ENCODE measurements at places on chromosomes 7 and 10.

GRCh38 chr7:156219307-156220077, 407.2 kb upstream of the SHH start:
- DNase-seq: no peak

- peak; percentile 30 for DNase-seq
Measured at GRCh38 chr10:108465871-108466641, 1301.5 kb upstream of the SORCS1 start.

DNA sequence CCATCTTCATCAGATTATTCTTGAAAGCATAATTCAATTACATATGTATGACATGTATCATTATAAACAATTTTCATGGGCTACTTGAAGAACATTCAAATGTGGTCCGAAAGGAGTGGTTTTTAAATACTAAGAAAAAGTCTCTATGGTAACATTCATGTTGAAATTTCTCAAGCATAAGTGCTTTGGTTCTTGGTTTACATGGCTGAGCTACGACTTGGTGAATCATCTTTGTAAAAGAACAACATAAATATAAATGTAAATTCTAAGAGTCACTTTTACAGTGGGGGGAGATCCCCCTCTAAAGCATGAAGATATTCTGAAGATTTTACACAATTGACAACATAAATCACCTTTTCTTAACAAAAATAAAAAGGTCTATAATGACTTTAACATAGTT, 118.6 kb downstream of the MAGI2 start:
- no peak for DNase-seq

DNA sequence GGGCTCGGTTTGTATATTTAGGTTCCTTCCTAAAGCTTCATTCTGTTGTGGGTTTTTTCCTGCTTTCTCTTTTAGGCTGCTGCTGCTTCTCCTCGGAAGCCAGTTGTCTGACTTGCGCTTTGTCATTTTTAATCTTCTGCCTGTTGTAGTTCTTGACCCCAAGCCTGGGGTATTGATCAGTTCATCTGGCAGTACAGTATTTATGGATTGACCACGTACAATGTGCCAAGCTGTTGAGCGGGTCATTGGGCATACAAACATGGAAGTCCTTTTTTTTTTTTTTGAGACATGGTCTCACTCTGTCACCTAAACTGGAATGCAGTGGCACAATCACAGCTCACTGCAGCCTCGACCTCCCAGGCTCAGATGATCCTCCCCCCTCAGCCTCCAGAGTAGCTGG, 4.3 kb downstream of the PROSER2 start:
- no peak for DNase-seq

DNA sequence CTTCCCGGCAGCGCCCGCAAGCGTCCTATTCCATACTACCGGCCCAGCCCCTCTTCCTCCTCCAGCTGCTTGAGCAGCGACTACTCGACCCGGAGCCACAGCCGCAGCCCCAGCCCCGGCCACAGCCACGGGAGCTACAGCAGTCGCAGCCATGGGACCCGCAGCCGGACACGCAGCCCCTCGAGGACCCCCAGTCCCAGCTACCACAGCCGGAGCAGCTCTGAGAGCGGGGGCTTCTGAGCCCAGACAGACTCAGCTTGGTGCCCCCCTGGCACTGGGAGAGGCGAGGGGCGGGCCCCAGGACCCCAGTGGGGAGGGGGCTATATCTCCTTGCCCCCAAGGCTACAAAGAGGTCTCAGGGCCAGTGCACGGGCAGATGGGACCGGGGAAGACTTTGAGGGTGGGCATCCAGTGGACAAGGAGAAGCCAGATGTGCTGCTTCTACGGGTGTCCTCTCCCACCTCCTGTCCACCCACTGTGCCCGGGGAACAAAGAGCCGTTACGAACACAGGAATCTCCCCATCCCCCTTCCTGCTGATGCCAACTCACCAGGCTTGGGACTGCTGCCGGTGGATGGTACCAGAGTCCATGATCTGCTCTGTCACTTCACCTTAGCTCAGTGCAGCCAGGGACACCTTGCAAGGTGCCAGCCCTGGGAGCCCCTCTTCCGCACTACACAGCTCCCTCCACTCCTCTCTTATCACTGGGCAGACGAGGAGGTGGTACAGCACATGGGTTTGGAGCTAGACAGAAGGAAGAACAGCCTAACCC, 16.7 kb upstream of the HSPB1 start:
- no peak for DNase-seq

- DNase-seq: no peak
Measured at GRCh38 chr10:76937181-76937600, 700.4 kb downstream of the KCNMA1 start.

- peak; percentile 88 for DNase-seq
Measured at GRCh38 chr10:119445311-119445934, 97.1 kb downstream of the RGS10 start.

DNA sequence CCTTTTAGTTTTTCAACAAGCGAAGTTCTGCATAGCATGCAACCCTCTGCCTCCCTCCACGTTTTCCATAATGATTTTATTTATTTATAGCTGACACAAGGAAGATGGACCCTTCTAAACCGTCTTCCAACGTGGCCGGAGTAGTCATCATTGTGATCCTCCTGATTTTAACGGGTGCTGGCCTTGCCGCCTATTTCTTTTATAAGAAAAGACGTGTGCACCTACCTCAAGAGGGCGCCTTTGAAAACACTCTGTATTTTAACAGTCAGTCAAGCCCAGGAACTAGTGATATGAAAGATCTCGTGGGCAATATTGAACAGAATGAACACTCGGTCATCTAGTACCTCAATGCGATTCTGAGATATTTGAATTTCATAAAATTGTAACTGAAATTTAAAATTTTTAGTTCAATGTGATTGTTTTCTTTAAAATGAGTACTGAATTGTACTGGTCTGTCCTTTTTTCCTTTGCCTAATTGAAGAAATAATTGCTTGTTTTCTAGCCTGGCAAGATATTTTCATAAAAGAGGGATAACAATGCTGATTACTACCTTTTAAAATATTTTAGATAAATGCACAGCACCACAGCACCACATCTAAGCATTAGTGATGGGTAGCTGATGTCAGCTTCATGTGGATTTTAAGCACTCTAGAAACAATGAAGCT, 41.5 kb upstream of the SLC39A12 start:
- DNase-seq: peak; percentile 61

DNA sequence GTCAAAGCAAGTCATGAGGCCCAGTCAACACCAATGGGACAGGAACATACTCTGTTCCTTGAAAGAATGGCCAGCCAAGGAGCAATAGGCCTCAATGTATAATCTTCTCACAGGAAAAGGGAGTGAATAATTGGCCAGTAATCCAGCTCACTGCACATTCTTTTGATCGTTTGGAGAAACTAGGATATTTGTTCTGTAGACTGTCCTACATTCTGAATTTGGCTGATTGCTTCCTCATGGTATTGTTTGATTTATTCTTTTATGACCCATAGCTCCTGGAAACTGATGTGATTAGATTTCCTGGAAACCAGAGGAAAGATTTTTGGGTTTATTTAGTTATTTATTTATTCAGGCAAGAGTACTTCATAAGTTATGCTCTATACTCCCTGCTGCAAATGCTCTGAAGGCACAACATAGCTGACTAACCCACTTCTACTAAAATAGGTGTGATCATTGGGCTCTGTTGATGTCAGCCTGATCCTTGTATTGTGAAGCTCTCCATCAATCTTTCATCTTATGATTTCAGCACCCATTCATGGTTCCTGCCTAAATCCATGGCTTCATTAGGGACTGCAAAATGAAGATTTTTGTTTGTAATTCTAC, 745.2 kb downstream of the SUGCT start:
- no peak for DNase-seq

GRCh38 chr7:141231018-141231792, 157.3 kb downstream of the TMEM178B start:
- DNase-seq: no peak

DNA sequence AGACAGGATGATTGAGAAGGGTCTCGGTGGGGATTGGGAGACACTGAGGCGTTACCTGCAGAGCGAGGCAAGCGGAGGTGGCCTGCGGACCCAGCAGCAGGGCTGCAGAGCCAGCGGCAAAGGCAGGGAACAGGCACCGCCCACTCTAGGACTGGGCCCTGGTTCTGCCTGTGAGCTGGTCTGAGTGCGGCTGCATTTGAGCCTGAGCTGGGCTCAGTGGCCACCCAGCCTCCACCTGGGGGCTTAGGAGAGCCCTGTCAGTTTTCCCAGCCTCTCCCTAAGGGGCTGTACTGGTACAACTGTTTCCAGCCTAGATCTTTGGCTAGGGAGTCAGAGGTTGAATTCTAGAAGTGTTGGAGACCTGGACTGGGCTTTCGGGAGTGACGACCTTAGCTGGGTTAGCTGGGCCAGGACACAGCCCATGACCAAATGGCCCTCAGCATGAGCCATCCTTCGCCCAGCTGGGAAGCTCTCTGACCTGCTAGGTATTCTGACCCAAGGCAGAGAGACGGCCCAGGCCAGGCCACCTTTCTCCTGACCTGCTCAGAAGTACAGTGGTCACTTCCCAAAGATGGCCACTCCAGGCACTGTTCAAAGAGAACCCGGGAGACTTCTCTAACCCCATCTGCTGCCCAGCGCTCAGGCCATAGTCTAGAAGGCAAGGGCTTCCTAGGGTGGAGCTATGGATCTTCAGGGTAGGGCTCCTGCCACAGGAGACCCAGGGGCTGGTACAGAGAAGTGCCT, 64.9 kb downstream of the PAX2 start:
- DNase-seq: no peak

All from colonic mucosa (tissue), 4 donors.